Endodermal cell (in vitro differentiated cells): ENCODE measurements at places on chromosomes 7 and 10.

GRCh38 chr10:43122096-43122495, 16.1 kb upstream of the CSGALNACT2 start:
- no peak for DNase-seq

DNA sequence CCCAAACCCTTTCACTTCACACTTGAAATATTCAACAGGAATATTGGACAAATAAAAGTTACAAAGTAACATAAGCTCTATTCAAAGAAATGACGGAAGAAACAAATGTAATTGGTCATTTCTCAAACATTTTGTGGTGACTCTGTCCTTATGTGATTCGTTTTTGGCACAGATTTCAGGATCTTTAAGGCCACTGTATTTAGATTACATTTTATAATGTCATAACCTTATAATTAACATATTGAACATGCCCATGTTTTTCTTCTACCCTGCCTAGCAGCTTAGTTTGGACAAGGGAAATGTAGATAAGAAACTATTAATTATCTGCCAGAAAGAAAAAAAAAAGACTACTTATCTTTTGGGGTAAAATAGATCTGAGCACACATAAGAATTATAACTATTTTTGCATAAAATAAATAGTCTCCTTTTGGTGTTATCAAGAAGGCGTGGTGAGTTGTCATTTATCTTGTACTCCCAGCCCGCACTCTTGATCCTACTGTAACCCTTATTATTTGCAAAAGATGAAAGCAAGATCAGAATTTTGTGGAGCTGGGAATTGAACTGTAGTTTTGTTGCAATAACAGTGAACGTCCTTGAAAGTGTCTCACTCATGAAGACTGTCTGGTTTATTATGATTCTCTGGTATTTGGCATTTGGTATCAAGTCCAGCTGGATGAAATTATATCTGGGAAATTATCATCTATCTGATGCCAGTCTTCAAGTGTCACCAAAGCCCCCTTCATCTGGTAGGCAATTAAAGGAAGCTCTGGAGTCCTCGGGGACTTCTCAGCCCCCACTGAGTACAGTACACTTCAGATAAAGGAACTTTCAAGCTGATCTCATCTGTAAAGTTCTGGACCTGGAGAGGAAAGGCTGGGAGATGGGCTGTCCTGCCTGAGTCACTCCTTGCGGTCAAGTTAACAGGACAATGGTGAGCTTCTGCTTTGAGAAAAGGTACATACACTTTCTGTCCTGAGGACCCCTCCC, 175.7 kb upstream of the INHBA start:
- no peak for DNase-seq

DNA sequence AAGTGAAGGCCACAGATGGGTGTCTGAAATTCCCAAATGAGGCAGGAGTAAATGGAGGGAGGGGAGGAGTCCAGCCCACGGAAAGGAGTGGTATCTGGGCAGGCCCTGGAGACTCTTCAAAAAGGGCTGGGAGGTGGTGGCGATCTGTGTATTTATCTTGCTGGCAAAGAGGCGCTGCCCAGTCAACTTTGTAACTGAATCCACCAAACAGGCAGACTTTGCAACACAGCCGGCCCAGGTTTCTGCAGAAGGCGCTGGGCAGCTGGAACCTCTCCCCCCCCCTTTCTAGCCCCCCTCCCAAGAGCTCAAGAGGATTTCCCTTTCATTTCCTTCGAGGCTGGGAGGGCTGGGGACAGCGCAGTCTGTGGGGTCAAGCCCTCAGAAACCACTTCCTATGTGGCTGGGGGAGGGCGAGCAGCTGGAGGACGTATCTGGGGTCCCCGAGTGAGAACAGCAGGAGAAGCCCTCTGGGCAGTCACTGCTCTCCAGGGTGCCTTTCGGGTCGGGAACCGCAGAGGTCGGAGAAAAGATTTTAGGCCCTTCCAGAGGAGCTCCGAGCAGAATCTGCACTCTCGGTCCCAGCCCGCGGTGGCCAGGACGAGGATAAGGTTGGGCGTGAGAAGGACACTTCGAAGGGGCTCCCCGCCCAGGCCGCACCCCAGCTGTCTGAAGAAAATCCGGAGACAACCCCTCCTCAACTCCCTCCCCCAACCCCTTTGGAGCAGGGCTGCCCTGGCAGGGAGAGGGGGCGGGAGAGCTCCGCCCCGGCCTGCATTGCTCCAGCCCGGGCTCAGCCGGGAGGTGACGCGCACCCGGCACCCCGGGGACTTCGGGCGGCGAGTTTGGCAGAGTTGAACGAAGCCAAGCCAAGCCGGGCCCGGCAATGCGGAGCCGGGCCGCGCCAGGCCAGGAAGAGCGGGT, 965 bp downstream of the ZCCHC24 start:
- peak; percentile 85 for DNase-seq

- DNase-seq, result no peak
Measured at GRCh38 chr10:131674130-131674529, 226.7 kb upstream of the PPP2R2D start.

DNA sequence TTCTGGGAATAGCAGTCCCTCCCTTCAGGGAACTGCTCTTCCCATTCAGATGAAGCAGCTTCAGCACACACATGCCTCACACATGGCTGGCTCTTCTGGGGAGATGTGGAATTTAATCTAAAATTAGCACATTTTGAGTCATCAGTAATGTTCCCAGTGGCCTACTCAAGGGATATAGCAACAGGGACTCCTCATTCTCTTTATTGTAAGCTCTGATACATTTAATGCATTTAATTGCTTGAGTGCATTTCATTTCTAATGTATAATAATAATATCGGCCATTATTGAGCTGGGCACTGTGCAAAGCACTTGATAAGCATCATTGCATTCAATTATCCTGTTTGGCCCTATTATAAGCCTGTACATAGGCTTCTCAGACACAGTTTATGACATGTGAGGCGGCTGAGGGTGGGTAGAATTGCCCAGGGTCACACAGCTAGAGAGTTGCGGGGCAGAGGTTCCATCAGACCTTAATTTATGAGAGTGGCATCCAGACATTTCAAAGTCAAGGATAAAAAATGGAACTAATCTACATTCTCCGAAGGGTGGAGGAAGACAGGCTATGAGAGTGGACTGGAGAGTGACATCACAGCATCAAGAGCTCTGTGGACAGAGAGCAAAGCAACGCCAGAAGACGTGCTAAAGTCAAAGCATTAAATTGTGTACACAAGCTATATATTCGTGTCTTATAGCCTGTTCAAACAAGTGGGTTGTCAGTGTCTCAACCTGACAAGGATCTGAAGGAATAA, 76.8 kb downstream of the LANCL2 start:
- no peak for DNase-seq

GRCh38 chr7:1587738-1588137, 17.9 kb upstream of the PSMG3 start:
- DNase-seq, result no peak

- DNase-seq, result no peak
Measured at GRCh38 chr10:46550795-46551700, 5.4 kb downstream of the GPRIN2 start.

GRCh38 chr7:71995111-71995510, 417.0 kb downstream of the CALN1 start:
- DNase-seq, result no peak

GRCh38 chr7:64886956-64887545, 16.0 kb upstream of the ZNF273 start:
- DNase-seq, result peak; percentile 15

DNA sequence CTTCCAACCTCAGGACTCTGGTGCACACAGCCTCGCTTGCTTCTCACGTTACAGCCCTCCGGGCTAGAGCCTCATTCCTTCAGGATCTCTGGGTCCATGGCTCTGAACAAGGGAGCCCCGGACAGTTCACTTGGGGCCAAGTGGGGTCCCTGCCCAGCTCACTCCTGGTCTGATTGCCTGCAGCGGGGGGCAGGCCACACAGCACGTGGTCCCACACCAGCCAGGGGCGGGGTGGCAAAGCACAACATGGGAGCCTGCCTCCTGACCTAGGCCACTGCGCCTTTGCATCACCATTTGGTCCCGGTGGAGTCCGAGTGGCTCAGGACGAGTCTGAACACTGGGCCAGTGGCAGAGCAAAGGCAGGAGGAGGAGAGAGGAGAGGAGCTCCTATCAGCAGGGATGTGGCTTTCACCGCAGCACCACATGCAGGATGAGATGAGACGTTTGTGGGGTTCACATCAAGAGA, 13.4 kb upstream of the CRYGN start:
- DNase-seq, result peak; percentile 56

GRCh38 chr7:137628216-137628615, 218.6 kb downstream of the DGKI start:
- DNase-seq, result no peak

GRCh38 chr10:97517096-97517750, 18.5 kb downstream of the UBTD1 start:
- no peak for DNase-seq

GRCh38 chr7:141702047-141702567, at the start of gene DENND11:
TSS of gene DENND11 (minus strand) at chr7:141702166. CDS start at chr7:141702153, 13 bp downstream.
- peak; percentile 75 for DNase-seq

GRCh38 chr7:27172823-27173510, 1.2 kb downstream of the HOXA10 start:
- peak; percentile 72 for DNase-seq

DNA sequence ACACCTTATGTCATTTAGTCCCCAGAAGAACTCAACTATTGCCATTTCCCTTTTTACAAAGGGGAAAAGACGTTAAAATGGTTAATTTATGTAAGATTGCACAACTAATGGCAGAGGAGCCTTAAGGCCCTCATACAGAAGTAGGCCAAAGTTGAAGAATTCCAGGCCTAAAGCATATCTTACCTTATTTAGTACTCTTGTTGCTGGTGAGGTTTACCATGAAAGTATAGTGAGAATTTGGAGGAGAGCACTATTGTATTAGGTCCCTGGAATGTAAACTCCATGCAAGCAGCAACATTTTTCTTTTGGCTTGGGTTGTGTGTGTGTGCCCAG, 731 bp upstream of the CRPPA start:
- no peak for DNase-seq

- peak; percentile 79 for DNase-seq
Measured at GRCh38 chr10:127195041-127195506, 1.3 kb downstream of the INSYN2A start.

DNA sequence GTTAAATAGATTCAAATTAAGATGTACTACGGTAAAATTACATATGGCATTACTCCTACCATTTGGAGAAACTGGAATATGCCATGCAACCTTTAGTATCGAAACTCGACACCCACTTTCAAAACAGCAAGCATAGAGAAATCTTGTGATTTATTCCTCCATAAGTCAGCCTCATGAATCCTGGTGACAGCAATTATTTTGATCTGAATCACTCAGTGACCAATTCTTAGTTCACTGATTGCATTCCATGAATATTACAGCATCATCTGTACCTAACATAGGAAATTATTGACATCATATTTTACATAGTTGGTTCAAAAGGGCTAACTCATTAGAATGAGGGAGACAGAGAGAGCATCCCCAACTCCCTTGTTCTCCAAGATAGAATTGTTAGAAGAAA, 89.6 kb downstream of the CACNB2 start:
- no peak for DNase-seq

GRCh38 chr10:35336921-35337823, 863 bp downstream of the CCNY start:
- DNase-seq, result peak; percentile 79

DNA sequence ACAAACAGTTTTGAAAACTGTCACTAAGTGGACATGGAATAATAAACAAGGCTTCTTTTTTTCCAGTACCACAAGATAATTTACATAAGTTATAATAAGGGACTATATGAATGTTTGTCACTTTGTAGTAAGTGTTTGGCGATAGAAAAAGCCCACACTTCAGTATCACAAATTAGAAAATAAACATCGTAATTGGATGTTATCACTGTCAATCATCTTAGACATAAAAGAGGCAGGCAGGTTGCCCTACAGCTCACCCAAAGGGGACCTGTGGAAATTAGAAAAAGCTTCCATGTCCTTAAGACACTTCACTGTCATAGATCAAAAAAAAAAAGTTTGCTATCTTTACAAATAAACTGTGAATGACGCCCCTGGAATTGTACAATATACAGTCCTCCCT, 3.6 kb upstream of the NOC3L start:
- DNase-seq, result no peak

- no peak for DNase-seq
Measured at GRCh38 chr7:35605760-35606159, 89.2 kb downstream of the HERPUD2 start.

DNA sequence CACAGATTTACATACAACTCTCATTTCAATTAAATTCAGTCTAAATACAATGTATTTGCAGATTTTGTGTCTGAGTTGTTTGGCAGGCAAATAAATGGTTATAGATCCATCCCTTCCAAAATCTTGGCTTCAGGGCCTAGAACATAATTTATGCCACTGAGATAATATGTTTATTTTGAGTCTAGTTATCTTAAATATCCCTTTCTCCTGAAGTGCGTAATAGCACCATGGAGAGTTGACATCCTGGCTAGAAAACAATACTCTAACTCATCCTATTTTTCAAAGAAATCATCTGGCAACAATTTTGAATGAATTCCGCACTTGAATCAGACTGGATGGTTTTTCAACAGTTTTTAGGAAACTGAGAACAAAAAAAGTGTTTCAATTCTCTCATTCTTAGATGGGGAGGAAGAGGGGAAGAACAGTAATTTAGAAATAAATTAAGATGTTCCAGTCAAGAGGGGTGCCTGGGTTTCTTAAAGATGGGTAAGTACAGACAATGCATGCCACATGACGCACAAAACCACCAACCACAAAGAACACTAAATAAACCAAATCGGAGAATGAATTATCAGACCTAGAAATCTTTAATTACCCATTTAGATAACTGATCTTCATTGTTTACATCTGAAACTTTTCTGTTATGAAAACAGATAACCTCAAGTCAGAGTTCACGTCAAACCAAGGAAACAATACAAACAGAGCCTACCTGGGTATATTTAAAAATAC, 228.7 kb upstream of the PTN start:
- DNase-seq, result no peak

DNA sequence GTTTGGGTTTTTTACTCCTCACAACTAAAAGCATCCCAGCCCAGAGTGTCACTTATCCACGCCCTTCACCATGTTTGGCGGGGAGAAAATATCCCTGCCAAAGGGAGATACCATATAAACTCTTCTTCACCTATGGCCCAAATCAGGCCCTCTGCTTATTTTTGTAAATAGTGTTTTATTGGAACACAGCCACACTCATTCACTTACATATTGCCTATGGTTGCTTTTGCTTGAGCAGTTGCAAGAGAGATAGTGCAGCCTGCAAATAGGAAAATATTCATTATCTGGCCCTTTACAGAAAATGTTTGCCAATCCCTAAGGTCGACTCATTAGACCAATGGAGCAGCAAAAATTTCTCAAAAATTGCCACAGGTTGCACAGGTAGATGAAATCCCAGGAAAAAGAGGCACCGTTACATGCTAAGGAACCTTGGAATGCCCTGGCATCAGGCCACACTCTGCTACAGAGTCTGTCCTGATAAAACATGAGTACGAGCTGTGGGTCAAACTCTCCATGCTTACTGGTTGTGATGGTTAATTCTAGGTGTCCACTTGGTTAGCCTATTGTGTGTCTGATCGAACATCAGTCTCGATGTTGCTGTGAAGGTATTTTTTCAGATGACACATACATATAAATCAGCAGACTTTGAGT, 7.9 kb upstream of the RASSF4 start:
- DNase-seq, result no peak

GRCh38 chr7:91636129-91636724, 244.3 kb downstream of the MTERF1 start:
- peak; percentile 84 for DNase-seq

GRCh38 chr7:81190997-81191768, 272.3 kb upstream of the SEMA3C start:
- DNase-seq, result no peak

GRCh38 chr10:16968416-16969041, 151.3 kb upstream of the RSU1 start:
- peak; percentile 76 for DNase-seq
